ENCODE measurements at places on chromosomes 6 and 20.

GRCh38 chr6:82381278-82381677, 17.7 kb downstream of the TPBG start:
- DNase-seq: no peak

DNA sequence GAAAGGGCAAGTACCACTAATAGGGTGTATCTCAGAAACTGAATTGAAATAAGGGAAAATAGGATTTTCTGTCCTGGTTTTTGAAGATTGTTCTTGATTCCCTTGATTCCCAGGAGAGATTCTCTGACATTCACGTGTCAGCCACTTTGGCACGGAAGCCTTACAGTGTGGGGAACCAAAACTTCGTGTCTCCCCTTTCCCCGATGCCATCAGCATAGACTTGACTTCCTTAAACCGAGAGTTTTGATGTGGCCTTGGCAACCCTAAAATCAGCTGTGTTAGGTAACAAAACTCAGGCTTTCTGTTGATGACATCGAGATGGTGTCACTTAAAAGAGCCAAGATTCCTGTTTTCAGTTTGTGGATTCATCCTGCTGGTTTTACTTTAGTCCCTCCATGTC, 7.5 kb downstream of the HMGN4 start:
- no peak for DNase-seq

DNA sequence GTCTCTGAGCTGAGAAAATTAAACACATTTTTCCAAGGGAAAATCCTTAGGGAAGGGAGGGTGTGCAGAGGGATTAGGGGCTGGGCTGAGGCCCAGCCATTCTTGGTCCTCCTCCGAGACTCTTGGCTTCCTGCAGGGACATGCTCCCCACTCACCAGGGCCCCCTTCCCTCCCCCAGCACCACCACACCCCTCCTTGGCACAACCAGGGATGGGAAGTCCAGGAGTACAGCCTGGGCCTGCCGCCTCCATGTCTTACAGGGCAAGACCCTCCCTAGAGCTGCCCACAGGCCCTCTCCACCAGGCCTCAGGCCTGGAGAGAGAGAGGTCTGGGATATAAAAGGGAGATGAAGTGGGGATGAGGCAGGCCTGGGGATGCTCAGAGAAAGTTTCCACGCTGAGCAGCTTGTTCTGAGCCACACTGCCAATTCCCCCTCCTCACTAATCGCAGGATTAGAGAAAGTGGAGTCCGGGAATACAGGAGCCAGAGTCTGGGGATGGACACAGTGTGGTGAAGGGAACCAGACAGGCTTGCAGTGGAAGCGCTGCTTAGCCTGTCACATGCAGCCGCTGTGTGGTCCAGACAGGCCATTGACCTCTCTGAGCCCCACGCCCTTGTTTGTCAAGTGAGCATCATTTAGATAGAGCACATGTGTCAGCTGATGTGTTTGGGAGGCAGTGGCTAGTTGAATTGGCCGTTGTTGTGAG, 105.5 kb downstream of the MRPL14 start:
- DNase-seq: no peak

GRCh38 chr20:57624124-57624523, 3.9 kb upstream of the ZBP1 start:
- no peak for DNase-seq

DNA sequence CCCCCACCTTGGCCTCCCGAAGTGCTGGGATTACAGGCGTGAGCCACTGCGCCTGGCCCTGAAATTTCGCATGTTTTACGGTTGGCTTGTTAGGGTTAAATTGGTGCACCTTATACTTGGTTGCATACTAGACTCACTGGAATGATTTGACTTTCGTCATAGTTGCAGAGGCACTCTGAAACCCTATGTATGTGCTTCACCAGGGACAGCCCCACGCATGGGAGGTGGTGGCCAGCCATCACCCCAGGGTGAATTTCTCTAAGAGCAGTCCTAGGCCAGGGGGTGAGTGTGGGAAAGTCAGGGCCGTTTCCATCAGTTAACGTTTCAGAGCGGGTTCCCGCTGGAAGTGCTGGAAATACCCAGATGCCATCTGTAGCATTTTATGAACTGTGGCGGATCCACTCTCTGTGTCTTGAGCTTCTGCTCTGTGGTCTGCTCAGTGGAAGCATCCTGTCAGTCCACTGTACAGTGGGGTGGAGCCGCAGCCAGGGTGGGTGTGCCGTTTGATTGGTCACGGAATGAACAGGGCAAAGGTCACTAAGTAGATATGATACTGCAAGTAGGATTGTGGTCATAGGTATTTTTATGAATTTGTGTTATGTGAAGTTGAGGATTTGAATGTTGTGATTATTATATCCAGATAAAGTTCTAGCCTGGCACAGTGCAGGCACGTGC, 13.2 kb downstream of the DNAJC5 start:
- DNase-seq: no peak

- no peak for DNase-seq
These were observed 104.1 kb downstream of the B3GAT2 start for GRCh38 chr6:70852667-70853246.

DNA sequence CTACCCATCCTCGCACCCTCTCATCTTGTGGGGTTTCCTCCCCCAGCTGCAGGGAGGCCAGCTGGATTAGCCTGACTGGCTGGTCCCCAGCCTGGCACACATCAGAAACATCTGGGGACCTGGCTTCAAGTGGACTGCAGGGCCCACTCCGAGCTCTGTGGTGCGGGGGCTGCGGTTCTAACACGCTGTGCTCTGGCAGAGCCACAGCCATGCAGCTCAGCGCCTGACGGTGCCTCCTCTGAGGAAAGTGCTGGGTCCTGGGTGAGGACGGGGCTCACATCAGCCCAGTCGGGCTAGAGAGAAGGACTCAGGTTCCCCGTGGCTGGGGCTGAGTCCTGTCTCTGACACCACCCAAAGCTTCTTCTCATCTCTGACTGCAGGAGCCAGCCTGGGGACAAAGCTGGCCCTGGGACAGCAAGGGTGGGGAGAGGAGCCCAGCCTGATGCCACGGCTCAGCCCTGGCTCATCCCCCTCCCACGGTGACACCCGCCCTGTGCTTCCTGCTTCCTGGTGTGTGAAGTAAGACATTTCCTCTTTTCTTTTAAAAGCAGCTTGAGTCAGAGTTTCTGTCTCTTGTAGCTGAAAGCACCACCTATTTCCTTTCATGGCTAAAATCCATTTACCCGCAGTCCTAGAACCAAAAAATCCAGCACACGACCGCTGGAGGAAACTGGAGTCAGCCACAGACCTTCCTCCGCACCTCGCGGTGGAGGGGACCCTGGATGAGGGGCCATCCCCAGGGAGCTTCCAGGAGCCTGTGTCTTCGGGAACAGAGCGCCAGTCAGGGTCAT, 127.4 kb upstream of the AFDN start:
- no peak for DNase-seq
